ENCODE measurements at places on chromosomes 13 and 19.

DNA sequence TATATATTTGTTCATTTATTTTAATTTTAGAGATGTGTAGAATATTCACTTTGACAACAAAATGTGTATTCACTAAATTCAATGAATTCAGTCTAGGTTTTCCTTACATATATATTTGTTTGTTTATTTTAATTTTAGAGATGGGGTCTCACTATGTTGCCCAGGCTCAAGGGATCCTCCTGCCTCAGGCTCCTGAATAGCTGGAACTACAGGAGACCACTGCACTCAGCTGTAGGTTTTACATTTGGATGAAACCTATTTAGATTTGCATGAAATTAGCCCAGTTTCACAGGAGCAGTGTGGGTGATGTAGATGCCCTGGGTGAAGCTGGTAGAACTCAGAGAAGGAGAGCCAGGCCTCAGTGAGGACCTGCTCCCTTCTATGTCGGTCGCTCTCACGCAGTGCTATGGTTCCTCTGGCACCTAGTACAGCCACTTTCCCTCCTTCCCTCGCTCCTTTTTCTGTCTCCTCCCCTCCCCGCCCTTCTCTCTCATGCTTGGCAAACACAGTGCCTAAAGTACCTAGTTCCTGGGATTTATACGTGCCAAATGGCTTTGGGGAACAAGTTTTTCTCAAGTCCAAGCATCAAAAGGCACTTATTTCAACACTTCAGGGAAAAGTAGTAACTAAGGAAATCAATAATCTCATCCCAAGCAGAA is 14.7 kb upstream of the HMGB1 start:
- no peak for DNase-seq

DNA sequence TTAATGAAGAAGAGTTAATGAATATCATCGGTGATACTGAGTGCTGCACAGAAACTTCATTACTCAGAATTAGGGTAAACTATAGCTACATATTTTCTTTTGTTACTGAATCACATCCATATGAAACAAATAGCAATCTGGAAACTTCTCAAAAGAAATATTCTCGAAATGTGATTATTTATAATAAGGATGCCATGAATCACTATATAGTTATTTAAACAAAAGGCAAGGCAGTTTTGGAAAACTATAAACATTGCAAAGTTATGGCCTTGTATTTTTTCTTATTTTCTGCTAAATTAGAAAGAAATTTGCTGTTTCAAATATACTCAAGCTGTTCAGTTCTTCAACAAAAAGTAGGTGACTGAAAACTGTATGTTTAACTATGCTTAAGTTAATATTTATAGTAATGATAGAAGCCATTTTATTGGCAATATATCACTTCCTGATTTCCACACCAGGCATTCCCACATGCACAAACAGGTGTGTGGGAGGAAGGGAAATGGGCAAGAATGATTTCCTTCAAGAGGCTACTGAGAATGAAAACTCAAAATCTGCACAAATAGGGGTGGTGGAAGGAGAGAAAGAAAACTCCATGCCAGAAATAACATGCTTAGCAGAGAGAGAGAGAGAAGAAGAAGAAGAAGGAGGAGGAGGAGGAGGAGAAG is 74.5 kb upstream of the FRY start:
- no peak for DNase-seq

GRCh38 chr19:48660852-48661710 is 11.7 kb downstream of the NTN5 start:
- peak; percentile 98 for DNase-seq

- no peak for DNase-seq
Measured at GRCh38 chr19:30523791-30524190, 151.6 kb downstream of the ZNF536 start.
